ENCODE measurements at places on chromosomes 6 and 20.

- no peak for DNase-seq
Observed at GRCh38 chr20:36331209-36331608, 25.1 kb downstream of the DLGAP4 start.

- DNase-seq, result no peak
Observed at GRCh38 chr6:97231911-97232310, 51.1 kb downstream of the MMS22L start.

DNA sequence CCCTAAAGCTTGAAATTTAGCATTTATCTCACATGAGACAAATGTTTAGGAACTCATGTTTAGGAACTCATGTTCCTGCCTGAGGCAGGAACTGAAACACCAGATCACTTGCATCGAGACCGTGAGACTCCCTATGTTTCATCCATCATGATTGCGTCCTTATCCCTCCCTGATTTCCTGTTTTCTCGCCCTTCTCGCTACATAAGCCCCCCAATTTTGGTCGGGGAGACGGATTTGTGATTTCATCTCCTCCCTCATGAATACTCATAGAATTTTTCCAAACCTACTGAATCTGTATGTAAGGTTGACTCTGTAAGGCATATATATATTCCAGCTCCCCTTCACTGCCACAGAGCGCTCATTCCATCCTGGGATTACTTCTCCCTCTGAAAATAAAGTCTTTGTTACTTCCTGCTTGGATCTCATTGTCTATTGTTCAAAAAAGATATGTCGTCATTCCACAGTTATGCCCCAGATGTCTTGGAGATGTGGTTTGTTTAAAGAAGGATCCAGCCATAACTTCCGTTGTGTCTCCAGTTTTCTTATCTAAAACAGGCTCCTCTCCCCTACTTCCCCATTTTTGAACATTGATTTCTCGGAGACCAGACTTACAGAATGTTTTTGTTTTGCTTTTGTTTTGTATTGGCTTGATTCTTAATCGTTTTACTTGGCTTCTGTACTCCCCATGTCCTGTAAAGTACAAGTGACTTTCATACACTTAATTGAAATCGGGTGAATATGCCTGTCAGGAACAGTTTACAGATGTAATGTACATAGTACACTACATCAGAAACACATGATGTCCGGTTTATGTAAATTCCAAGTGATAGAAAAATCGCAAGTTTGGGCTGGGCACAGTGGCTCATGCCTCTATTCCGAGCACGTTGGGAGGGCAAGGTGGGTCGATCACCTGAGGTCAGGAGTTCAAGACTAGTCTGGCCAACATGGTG, 118.7 kb downstream of the HFE start:
- DNase-seq, result no peak

DNA sequence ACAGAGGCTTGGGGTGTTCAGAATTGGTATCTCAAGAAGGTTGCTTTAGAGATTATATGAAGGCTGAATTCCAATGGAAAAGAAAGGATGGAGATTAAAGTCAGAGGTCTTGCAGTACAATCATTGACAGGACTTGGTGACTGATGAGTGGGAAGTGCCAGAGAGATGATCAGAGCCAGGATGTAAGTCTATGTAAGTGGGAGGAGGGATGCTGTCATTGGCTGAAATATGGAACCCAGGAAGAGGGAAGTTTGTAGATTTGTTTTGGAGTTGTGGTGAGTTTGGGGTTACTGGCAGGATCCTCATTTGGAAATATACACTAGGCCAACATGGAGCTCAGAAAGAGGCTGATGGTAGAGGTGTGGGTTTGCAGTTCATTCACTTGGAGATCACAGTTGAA, 23.8 kb upstream of the TNFAIP3 start:
- DNase-seq, result no peak

- no peak for DNase-seq
Observed at GRCh38 chr20:17943343-17943742, 25.3 kb downstream of the SNX5 start.

DNA sequence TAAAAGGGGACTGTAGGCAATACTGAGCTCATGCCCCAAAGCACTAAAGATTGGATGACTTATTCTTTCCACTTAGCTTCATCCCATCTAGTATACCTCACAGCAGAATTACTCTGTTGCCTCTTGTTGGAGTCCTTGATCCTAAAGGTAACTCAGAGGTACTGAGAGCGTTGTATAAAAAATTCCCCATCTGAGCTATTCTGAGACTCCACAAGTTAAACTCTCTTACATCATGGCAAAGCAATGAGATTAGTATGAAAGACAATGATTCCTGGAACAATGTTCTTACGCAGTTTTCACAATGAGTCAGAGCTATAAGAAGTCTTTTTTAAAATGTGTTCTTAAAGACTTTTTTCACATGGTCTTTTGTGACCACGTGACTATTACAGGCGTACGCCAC, 370.1 kb downstream of the ADGRB3 start:
- no peak for DNase-seq

DNA sequence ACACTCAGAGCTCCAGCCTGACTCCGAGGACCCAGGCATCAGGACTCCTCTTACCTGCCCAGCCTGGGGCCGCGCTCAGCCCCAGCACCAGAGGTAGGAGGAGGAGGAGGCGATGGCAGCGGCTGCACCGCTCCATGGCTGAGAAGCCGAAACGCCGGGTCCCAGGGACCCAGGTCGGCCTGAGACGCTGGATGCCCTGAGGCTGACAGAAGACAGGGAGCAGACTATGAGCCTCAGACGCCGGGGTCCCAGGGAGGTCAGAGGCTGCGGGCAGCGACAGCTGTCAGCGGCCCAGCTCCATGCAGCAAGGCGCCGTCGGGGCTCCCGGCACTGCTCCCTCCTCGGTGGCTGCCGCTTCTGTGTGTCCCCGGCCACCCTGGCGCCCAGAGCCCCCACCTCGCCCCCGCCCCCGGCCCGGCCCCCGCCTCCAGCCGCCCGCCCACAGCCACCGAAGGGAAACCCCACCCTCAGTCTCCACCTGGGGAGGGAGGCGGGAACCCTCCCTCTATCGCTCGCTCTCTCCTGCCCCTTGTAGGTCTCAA, at the start of gene COL11A2:
COL11A2 (minus strand) TSS at position 363 of the 542 bp plus-strand sequence; CDS start at position 136, 227 bp downstream.
- DNase-seq, result no peak

- no peak for DNase-seq
Observed at GRCh38 chr20:60715172-60715571, 536.9 kb upstream of the CDH4 start.

GRCh38 chr6:21873562-21873961, 280.0 kb downstream of the SOX4 start:
- DNase-seq, result no peak

- no peak for DNase-seq
Observed at GRCh38 chr6:52365866-52366540, 4.1 kb downstream of the PAQR8 start.

- no peak for DNase-seq
Observed at GRCh38 chr6:132675002-132675401, 16.0 kb upstream of the TAAR1 start.

DNA sequence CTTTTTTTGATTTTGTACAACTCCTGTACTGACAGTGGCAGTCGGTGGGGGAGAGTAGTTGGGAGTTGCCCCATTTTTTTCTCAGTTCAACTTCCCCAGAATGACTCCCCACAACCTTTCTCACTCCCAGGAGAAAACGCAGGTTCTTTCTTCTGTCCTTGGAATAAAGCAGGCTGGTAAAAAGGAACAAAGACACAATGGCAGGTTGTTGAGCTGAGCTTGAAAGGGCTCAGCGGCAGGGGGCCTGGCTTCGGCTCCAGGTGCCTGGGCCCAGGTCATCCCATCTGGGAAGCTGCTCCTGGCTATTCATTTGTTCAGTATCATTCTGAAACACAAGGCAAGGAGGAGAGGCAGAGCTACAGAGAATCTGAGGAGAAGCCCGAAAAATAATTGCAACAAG, 46.2 kb downstream of the PROKR2 start:
- no peak for DNase-seq

DNA sequence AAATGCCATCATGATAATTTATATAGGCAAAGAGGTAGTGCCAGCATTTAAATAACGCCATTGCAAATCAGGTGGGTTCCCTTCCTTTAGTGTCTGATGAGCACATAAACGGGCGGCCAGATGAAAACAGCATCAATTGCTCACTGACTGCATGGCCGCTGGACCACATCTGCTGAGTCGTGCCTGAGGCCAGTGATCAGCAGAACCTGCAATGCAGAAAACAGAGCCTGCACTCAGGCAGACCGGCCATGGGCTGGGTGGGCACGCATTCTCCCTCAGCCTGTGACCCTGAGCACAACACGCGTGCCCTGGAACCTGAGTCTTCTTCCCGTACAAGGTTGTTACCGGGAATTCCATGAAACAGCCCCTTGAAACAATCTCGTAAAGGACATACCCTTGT, 144.0 kb upstream of the THBS2 start:
- DNase-seq, result no peak

DNA sequence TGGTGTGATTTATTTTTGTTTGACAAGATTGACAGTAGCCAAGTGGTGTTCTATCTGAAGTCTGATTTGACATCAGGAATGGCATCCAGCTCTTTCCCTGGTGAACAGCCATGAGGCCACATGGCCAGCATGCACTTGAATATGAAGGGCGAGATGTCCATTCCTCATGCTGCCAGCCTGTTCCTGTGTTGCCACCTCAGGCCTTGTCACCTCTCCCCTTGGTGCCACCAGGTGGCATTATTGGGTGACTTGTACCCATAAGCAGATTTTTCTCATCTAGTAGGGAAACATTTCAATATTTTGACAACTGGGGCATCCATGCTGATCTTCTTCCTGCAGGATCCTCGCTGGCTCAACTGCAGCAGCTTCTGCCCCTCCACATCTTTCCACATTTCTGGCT, 199.1 kb downstream of the ERMARD start:
- DNase-seq, result no peak
